ENCODE measurements at places on chromosomes 3 and 15.

GRCh38 chr3:14925729-14926591, 21.4 kb upstream of the NR2C2 start:
- DNase-seq = no peak

DNA sequence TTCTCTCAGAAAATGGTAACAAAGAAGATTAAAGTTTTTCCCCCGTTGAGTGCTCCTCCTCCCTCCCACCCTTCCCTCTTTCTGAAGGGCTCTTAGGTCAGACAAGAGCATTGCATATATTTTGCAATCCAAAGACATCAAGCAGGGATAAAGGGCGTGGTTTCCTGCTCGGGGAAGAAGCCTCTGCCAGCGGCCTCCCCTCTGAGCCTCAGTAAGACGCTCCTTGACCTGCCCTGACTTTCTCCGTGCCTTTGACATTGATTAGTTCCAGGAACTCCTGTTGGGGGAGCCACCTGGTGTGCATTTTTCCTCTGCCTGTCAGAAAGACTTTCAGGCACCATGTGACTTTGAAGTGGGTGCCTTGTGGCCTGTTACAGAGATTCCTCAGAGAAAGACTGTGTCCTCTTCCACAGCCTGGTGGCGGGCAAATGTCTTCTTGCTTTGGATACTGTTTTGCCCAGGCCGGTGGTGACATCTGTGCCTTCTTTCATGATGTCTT, 87.2 kb upstream of the TBL1XR1 start:
- DNase-seq = peak; percentile 1

GRCh38 chr15:99721896-99722295, 11.3 kb downstream of the LYSMD4 start:
- no peak for DNase-seq

DNA sequence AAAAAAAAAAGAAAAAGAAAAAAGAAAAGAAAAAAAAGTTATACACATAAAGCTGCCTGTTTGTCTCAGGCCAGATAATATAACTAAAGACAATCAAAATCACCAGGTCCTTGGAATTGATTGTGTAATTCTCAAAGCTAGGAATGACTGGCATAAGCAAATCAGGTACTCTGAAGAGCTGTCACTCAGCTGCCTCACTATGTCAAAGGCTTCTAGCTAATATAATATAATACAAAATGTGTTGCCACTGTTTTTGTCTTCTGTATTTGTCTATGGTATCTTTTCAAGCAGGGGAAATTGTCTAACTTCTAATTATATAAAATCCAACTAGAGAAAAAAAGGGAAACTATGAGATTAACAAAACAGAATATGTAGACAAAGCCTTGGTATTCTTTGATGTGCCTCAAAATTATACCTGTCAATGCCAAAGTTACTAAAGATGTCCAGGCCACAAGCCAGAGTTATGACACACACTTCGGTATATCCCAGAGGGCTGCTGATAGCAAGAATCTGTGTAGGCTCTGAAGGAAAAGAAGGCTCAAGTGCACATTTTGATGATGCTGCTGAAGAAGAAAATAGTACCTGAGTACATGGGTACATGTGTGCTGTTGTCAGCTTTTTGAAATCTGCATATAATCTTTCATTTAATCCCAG, 37.0 kb upstream of the NR2E3 start:
- no peak for DNase-seq

- no peak for DNase-seq
Measured at GRCh38 chr15:42146551-42147430, 9.6 kb downstream of the PLA2G4F start.

- no peak for DNase-seq
Measured at GRCh38 chr15:37995461-37996347, 61.3 kb downstream of the TMCO5A start.

DNA sequence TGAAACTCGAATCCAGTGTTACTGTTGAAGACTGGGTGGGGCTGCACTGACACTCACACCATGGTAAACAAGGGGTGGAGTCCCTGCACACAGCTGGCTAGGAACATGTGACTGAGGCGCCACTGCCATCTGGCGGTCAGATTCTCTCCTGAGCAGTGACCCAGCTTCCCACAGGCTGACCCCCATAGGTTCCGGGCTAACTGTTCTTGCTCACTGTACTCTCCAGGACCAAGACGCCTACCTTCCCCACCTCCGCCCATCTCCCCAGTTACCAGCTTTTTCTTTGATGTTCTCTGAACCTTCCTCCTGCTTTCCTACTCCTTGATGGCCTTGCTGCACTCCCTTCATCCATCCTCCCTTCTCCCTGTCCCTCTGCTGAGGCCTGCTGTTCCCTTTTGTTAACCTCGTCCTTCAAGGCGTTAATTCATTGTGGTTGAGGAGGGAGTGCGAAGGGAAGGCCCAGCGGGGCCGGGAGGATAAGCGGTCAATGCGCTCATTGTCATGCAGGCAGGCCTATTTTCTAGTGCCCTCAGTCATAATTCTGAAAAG, 115.2 kb downstream of the ATP8B4 start:
- peak; percentile 29 for DNase-seq

Data from stimulated activated CD4-positive, alpha-beta T cell treated with anti-CD3 and anti-CD28 coated beads, Interleukin-12 subunit alpha, Interleukin-12 subunit beta, amount 100 ng/mL, for 4 hours (primary cell).